ENCODE measurements at places on chromosomes 13 and 19. TPM values are rescaled to one million over a fixed set of nuclear protein-coding genes. Genes with fewer than 3 reads are reported as not detected.

PSG6 gene
- not detected for total RNA-seq

SYCN gene
- total RNA-seq = not detected

KLK12 gene
- total RNA-seq = not detected

OR10H1 gene
- not detected for total RNA-seq

LILRA1 gene
- total RNA-seq = not detected

DNA sequence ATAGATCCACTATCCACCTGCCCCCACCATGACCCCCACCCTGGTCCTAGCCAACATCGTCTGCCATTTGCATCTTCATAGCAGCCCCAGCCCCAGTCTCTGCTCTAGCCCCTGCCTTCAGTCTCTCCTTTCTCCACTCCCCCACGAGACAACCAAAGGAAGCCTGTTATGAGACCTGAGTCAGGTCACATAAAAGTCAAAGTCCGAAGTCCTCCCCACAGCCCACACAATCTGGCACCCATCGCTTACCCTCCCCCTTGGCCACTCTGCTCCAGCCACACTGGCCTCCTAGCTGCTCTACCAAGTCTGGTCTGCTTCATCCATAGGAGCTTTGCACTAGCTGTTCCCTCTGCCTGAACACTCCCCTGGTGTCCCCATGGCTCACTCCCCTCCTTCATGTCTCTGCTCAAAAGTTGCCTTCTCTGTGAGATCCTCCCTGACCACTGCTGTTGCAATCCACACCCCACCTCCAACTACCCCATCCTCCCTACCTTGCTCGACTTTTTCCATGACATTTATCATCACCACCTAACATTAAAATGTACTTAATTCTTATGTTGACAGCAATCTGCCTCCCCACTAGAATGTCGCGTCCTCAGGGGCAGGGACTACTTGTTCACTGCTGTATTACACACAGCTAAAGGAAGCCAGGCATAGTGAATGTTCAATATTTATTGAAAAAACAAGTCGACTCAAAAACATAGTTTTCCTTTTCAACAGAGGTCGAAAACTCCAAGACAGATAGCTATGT lies 1.2 kb upstream of the PLEKHG2 start:
- peak overlapping the region; percentile 84 for H3K4me3 ChIP-seq
- peaks cover 42% of the 10 kb centered on the region for H3K4me1 ChIP-seq
- peak overlapping the region; percentile 87 for H3K27ac ChIP-seq
- no peaks in the 10 kb centered on the region for H3K27me3 ChIP-seq

- DNase-seq = no peak
- H3K27me3 ChIP-seq = no peaks in the 10 kb centered on the region
- peaks cover 3% of the 10 kb centered on the region for H3K36me3 ChIP-seq
- H3K4me1 ChIP-seq = no peaks in the 10 kb centered on the region
Measured at GRCh38 chr19:22144394-22144793, 52.4 kb downstream of the ZNF676 start.

- no peak overlapping the region for H3K4me3 ChIP-seq
- H3K4me1 ChIP-seq = peaks cover 58% of the 10 kb centered on the region
- H3K27ac ChIP-seq = peak overlapping the region; percentile 72
- no peaks in the 10 kb centered on the region for H3K36me3 ChIP-seq
- DNase-seq = no peak
Measured at GRCh38 chr19:16615808-16616207, 12.2 kb downstream of the MED26 start.

GRCh38 chr13:33206425-33206824 lies 79.1 kb downstream of the STARD13 start:
- peaks cover 2% of the 10 kb centered on the region for H3K36me3 ChIP-seq
- peaks cover 17% of the 10 kb centered on the region for H3K27me3 ChIP-seq
- H3K4me3 ChIP-seq = no peak overlapping the region
- no peak for DNase-seq

All from activated CD8-positive, alpha-beta memory T cell treated with anti-CD3 and anti-CD28 coated beads, Interleukin-2, amount 10 ng/mL, durations not matched to agents 7 days and 5 days (primary cell).